ENCODE measurements at places on chromosomes 12 and 14.

DNA sequence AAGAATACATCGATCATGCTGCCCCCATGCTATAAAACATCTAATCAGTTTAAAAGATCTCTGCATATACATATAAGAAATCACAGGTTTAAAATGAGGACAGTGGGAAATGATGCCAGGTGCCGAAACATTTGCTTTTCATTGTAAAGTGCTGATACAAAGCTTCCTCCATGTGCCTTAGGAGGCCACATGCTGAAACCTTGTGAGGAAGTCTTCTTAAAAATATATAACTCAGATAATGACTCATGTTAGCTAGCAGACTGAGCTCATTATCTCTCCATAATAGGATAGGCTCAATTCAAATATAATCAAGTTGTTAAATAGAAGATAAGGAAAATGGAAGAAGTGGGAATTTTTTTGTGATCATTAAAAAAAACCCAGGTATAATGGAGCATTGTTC is 65.9 kb downstream of the RFX4 start:
- no peak for DNase-seq

GRCh38 chr12:5582018-5582417 is 150.1 kb downstream of the NTF3 start:
- DNase-seq = no peak

DNA sequence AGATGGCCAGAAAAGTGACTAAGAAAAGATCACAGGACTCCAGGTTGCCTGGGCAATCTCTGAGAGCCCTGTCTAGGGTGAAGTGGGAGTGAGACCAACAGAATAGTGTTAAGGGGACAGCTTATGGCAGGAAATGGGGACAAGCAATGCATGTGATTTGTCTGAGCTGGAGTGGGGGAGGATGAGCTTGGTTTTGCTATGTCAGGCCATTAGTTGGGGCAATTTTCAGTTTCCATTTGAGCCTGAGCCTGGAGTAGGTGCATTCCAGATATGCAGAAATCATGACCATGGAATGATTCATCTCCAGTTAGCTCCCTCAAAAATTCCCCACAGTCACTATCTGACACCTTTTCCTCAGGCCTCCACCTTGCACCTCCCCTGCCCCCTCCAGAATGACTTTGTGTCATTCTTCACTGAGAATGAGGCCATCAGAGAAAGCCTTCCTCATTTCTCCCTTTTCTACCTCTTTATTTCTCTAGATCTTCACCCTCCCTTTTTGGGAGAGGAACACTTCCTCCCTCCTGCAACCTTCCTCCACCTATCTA is 150.9 kb upstream of the PLEKHG7 start:
- DNase-seq = no peak

DNA sequence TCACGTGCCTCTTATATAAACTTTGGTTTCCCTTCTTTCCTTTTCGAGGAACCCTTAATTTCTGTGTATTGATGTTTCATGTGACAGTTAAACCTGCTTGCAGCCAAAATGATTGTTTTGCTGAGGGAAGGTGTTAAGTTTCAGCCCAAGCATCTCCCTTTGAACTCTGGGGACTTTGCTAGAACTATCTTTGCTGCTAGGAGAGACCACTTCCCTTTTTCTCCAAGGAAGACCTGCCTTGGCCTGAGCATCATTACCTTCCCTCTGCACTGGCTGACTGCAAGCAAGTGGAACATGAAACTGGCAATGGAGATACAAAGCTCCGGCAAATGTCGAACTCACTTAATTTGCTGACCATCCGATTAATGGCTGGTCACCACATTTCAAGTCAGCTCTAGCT is 192.8 kb downstream of the GRIN2B start:
- no peak for DNase-seq

- no peak for DNase-seq
Measured at GRCh38 chr14:65002586-65003210, 16.0 kb downstream of the FNTB start.

DNA sequence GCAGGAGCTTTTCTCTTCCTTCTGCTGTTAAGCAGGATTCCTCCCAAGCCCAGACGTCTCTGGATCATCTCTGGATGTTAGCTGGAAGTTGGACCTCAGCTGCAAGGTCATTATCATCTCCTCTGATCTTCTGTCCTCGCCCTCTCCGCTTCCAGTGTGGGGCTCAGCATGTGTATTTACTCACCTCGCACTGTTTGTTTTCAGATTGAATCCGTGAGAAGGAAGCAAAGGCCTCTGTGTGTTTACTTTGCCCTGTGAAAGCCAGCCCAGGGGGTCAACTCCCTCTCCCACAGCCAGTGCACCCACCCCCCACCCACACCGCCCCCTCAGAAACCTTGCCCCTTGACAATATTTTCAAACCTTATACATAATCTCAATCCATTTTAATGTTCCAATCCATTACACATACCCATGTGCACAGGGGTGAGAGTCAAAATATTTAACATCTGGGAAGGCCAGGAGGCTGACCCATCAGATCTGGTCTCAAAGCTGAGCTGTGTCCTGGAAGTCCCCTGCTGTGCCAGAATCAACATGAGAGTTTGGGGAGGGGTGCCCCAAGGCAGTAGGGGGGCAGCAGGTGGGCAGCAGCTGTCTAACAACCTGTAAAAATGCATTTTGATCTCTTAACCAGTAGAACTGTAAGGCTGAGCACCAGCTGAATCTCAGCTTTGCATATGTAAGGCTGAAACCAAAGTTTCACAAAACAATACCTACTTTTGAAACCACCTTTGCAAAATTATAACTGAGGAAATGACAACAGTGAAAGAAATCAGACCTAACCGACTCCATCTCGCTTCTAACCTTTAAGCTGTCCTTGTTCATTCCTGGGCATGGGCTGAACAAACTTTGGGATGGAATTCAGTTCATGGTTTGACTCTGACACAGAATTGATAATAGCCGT is 157.9 kb downstream of the ZNF664 start:
- DNase-seq = no peak

GRCh38 chr14:61544448-61545330 is 150.6 kb upstream of the HIF1A start:
- DNase-seq = no peak

- DNase-seq = no peak
Measured at GRCh38 chr14:100345711-100346110, 22.6 kb downstream of the SLC25A47 start.

- DNase-seq = no peak
Measured at GRCh38 chr14:27916326-27916725, 850.3 kb upstream of the FOXG1 start.

- no peak for DNase-seq
Measured at GRCh38 chr14:52072266-52072780, 3.5 kb upstream of the NID2 start.

- DNase-seq = no peak
Measured at GRCh38 chr14:57362361-57362760, 28.0 kb upstream of the NAA30 start.

GRCh38 chr14:51774209-51774608 is 86.2 kb upstream of the GNG2 start:
- DNase-seq = no peak

- no peak for DNase-seq
Measured at GRCh38 chr14:34678306-34678705, 36.1 kb downstream of the CFL2 start.

GRCh38 chr14:53355581-53356112 is 202.5 kb upstream of the DDHD1 start:
- no peak for DNase-seq

DNA sequence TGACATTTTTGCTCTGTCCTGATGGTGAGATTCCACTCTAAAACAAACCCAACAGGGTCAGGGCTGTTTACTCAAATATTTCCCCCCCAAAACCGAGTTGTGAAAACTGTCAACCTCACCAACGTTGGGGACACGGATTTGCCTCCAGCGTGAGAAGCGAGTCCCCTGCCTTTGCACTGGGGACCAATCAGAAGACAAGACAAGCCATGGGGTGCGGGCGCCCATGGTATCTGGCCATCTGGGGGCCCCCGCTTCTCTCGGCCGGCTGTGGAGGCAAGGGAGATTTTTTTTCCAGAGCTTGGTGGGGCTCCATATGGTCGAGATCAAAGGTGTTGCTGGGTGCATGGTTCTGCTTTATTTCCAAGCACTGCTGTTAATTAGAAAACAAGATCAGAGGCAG is 272.1 kb downstream of the BCL11B start:
- no peak for DNase-seq

DNA sequence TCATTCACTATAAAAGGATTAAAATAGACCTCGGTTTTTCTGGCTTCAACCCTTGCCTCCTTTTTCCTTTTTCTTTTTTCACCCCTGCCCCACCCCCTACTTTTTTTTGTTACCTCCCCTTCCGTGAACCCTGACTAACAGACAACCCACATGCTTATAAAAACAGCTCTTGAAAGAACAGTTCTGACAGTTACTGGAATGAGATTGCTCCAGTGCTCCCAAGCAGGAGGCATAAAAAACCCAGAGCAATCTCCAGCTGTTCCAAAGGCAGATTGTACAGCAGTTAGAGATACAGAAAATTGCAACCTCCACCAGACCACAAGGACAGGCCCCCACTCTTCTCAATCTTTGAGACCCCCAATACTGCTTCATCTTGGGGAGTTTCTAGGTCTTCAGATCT is 29.9 kb upstream of the TMEM260 start:
- no peak for DNase-seq

GRCh38 chr12:31629756-31630732 is 29.4 kb upstream of the ETFBKMT start:
- DNase-seq = no peak
